ENCODE measurements at places on chromosomes 5 and 9.

- no peak for DNase-seq
Observed at GRCh38 chr9:81851340-81851739, 76.9 kb upstream of the SPATA31D4 start.

- DNase-seq, result no peak
Observed at GRCh38 chr9:73030370-73031030, 77.6 kb upstream of the ALDH1A1 start.

GRCh38 chr9:79312686-79313421, 258.9 kb upstream of the TLE4 start:
- no peak for DNase-seq

DNA sequence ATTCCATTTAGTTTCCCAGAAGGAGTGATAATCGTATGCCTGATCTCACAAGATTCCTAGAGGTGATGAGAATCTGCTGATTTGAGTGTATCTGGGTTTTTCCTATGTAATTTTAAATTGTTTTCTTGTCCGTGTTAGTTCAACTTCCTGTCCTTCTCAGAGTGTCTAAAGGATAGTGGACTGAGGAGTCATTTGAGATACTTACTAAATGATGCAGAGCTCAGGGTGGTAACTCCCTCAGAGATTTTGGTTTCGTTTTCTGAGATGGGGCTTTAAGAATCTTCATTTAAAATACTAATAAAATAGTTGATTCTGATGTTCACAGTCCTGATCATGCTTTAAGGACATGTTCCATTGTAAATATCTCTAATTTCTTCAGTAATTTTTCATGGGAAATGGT, 30.3 kb downstream of the MELK start:
- no peak for DNase-seq

GRCh38 chr5:168377525-168377924, 86.1 kb downstream of the WWC1 start:
- no peak for DNase-seq

DNA sequence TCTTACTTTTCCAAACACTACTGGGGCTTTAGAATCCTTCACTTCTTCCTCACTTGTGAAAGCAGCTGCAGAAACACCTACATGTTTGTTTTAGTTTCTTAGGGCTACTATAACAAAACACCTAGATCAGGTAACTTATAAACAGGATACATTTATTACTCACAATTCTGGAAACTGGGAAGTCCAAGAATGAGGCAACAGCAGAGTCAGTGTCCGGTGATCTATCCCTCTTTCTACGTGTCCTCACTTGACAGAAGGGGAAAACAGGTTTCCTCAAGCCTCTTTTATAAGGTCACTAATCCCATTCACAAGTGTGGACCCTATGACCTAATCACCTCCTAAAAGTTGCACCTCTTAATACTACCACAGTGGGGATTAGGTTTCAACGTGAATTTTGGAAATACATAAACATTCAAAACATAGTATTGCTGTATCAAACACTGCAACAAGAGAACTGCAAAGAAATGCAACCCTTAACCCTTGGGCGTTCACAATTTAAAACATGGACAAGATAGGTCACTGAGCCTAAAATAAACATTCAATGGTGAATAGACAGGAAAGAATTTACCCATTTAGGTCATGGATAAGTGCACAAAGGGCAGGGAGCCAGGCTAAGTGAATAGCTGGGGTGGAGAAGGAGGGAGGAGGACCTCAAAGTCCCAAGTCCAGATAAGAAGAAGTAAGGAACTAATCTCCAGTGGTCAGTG, 104.3 kb downstream of the PIK3R1 start:
- no peak for DNase-seq

- peak; percentile 75 for DNase-seq
Observed at GRCh38 chr9:129624168-129624759, 1.7 kb upstream of the NTMT1 start.

GRCh38 chr5:28249771-28250415, 1211.5 kb upstream of the CDH9 start:
- DNase-seq, result no peak

Data from Right ventricle myocardium superior (tissue), 1 donor.